ENCODE measurements at places on chromosomes 7 and 10.

DNA sequence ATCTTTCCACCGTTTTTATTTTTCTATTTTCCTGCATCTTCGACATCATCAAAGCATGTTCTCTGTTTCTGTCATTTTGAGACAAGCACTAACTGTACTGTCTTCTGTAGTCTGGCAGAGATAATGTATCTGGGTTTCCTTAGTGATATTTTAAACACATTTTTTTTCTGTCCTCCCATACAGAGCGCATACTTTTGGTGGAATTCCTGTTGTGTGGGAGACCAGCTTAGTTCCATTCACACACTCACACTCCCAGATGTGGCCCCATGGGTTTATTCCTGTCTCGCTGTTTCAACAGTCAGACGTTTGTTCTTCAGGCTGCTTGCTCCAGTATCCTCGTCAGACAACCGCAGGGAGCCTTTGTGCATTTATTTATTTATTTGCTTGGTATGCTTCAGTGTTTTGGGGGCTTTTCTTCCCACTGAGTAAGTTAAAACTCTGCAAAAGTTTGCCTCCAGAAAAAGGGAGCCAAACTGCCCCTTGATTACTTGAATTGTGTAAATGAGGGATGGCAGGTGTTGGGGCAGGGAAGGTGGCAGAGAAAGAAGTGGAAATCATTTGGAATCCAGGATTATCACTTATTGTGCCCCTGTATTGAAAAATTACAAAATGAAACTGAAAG lies 456.8 kb upstream of the KLF6 start:
- no peak for DNase-seq

- no peak for DNase-seq
These were observed 23.6 kb upstream of the ING3 start for GRCh38 chr7:120926943-120927346.

- no peak for DNase-seq
These were observed 160.6 kb downstream of the FGFR2 start for GRCh38 chr10:121437596-121437995.

GRCh38 chr7:28647076-28647421 lies 234.7 kb downstream of the CREB5 start:
- DNase-seq = no peak

DNA sequence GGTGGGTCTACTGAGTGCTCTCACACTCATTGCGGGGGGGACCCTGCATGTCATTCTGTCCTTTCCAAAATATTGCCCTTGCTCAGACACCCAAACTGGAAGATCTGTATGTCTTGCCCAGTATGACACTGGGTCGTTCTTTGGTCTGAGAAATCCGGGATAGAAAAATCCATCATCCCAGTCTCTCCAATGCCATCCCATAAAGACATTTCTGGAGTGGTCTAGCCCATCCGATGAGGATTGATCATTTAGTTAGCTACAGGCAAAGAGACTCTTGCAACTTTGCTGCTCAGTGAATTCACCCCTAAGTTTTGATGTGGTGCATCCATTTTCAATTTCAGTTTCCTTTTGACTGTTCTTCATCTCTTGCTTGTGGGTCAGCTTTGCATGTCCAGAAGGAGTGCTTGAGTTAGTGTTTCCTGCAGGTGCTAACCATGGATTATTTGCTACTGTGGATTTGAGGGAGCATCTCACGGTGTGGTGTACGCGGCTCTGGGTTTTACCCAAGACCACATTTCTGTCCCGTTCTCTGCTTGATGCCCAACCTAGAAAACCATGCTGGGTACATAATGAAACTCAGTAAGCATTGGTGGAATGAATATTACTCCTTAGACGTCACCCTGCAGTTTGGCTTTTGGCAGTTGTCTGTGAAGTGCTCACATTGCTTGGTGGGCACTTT lies 247.0 kb upstream of the MKI67 start:
- no peak for DNase-seq

DNA sequence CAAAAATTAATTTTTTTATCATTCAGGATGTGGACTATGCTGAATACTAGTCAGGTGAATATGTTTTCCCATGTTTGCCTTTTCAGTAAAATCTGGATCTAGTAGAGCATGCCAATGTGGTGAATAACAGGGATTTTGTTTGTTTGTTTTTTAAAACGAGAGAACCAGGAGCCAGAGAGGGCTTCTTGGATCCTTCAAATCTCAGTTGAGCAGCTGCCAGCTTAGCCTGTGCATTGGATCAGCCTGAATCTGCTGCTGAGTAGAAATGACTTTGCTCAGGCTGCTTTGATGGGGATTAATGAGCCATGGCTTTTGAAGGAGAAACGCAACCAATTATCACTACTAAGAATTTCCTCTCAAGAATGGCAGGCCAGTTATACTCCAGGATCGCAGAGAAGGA lies 493.8 kb downstream of the ARL4A start:
- no peak for DNase-seq

GRCh38 chr10:112227331-112227987 lies 43.9 kb upstream of the GPAM start:
- no peak for DNase-seq

DNA sequence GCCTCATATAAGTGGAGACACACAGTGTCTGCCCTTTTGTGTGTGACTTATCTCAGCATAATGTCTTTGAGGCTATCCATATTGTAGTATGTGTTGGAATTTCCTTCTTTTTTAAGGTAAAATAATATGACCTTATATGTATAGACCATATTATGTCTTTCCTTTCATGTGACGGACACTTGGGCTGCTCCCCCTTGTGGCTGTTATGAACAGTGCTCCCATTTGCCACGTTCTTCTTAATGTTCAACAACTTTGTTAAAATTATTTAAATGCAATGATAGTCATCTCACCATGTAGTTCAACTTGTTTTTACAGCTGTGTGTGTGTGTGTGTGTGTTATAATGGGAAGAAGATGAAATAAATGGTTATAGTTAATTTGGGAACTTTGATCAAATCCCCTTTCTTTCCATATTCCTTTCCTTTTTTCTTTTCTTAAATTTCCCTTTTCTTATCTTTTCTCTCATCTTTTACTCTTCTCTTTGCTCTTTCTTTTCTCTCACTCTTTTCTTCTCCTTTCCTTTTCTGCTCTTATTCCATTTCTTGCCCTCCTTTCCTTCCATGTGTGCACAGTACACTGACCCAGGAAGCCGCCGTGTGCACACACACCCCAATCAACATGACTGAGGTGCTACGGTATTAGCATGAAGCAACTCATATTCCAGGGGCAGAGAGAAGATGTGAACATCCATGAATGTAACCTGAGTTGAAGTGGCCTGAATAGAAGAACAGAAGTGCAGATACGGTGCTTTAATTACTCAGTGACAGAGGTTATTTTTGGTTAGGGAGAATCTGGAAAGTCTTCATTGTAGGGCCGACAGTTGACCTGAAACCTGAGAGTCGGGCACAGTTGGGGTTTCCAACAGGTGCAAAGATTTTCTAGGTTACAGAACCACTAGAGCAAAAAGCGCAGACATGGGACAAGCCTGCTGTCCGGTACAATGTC lies 596.6 kb downstream of the SDK1 start:
- peak; percentile 14 for DNase-seq

DNA sequence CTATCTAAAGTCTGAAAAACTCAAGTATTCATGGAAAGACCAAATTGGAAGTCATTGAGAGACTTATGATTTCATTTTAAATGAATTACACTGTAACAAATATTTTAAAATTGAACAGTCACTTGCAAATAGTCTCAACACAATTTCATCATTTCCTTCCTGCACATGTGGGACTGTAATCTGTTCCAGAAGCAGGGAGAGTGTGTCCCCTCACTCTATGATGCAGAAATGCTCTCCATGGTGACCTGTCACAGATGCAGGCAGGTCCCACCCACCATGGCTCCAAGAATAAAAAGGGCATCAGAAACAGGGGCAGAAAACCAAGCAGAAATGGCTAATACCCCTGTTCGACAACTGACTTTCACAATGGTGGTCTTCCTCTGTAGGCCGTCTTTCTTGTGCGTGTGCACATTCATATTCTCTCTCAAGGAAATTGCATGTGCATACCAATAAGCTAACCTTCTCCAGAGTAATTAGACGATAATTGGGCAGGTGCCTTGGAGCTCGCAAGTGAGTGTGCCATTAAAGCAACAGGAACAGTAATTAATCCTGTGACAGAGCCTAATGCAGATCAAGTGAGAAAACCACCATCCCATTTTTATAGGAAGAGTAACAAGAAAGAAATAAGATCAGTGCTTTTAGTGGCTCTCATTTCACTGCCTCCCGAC lies 170.9 kb downstream of the ZMYND11 start:
- no peak for DNase-seq

- DNase-seq = no peak
These were observed 43.6 kb upstream of the CDK14 start for GRCh38 chr7:90552521-90552920.

GRCh38 chr10:131930586-131931330 lies 29.9 kb downstream of the PPP2R2D start:
- no peak for DNase-seq

DNA sequence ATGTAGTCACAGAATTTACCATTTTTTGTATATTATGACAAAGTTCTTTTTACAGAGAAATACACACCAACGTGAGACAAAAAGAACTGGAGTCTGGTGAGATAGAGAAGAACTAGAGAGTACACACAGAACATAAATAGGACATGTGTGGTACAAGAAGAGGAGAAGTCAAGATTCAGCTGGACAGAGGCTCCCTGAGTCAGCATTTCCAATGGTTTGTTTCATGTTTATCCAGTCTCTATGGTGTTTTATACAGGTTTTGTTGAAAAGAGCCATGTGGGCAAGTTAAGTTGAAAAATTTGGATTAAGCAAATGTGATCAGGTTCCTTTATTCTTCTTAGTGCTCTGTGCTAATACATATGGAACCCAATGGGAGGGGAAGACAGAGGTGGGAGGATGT lies 105.5 kb upstream of the AKR1E2 start:
- no peak for DNase-seq

- no peak for DNase-seq
These were observed 188.1 kb downstream of the MYOF start for GRCh38 chr10:93293999-93294398.

DNA sequence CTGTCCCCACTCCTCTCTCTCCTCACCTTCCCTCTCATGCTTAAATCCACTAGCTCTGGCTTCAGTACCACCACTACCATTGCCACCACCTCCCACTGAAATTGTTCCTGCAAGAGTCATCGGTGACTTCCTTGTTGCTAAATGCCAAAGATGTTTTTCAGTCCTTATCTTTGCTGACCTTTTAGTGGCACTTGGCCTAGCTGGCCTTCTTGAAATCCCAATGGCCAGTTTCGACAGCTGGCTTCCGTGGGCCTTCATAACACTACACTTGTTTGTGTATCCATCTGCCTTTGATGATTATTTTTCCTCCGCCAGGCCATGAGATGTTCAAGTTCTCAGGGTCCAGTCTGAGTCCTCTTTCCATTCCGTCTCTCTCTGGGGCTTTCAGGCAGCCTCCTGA lies 118.2 kb upstream of the NANOS1 start:
- no peak for DNase-seq

DNA sequence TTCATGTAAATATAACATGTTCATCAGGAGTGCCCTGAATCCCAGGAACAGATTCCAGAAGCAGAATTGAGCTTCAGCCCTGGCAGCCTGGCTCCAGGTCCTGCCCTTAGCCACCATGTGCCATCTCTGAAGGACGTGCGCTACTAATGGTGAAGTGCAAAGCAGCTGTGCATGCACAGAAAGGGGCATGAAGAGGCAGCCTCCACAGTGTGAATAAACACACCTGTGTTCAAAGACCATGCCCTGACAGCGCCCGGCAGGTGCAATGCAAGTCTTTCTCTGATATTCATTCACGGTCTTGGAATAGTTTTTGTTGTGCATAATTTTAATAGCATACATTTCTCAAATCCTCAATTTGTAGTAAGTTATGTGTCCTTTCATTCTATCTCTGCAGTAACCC lies 250.4 kb upstream of the TCERG1L start:
- DNase-seq = no peak

GRCh38 chr10:71933651-71934050 lies 30.5 kb upstream of the CHST3 start:
- no peak for DNase-seq

DNA sequence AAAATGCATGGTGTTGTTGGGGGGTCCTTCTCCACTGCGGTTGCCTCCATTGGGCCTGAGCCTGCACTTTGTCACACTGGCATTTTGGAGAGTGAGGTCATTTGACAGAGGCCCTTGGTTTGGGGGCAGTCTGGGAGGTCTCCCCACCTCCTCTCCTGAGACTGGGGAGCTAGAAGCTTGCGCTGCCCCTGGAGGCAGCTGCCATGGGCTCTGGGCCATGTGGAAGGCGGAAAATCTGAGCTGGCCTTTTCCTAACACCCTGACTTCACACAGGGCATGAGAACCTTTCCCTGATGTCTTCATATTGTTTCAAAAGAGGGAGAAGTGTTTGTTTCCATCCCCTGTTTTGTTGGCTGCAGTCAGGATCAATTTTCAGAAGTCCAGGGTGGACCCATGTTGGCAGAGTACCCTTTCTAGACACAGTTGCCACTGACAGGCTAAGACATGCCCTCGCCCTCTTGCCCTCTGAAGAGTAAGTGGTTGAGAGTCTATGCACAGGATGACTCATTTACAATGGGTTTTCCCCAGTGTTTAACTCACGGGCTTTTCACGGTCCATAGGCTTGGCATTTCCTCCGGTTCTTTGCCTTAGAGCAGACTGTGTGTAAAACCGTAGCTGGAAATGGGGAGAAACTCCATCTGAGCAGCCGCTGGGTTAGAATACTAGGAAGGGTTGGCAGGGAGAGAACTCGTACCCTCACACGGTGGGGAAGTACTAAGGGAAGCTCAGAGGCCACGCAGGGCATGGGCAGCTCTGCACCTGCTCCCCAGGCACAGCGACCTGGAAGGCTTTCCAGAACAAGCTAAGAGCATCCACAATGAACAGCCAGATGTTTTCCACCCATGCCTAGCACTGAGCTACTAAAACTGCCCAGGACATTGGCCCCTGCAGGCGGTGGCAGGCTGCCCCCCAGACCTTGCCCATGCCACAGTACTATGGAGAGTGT lies 655.0 kb downstream of the SDK1 start:
- DNase-seq = no peak

DNA sequence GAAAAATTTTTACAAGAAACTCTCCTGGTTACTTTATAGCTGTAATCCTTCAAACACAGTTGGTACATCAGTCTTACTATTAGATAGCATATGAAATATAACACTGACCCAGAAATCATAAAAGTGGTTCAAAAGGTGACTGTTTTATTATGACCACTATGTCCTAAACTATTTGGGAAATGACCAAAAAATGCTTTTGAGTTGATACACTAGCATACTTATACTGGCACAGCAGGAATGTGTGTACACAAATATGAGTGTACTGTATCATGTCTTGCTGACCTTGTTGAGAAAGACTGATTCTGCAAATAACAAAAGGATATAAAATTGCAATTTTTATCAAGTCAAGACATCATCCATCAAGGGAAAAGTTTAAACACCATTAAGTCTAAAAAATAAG lies 24.3 kb downstream of the CSTF2T start:
- DNase-seq = no peak

Data from stimulated activated CD8-positive, alpha-beta memory T cell treated with anti-CD3 and anti-CD28 coated beads, Interleukin-4, amount 100 ng/mL, for 1 hour (primary cell).